ENCODE measurements at places on chromosomes 6 and 20.

DNA sequence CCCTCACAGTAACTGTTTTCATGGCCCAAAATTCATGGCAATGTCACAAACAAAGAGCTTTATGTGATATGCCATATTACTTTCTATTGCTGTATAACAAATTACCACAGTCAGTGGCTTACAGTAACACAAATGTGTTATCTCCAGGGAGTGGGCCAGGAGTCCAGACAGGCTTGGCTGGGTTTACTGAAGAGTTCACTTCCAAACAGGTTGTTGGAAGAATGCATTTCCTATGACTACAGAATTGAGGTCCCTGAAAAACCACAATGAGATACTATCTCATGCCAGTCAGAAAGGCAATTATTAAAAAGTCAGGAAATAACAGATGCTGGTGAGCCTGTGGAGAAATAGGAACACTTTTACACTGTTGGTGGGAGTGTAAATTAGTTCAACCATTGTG, 431.9 kb downstream of the PKHD1 start:
- DNase-seq, result no peak

GRCh38 chr6:159092631-159093030, 47.8 kb upstream of the TAGAP start:
- no peak for DNase-seq

DNA sequence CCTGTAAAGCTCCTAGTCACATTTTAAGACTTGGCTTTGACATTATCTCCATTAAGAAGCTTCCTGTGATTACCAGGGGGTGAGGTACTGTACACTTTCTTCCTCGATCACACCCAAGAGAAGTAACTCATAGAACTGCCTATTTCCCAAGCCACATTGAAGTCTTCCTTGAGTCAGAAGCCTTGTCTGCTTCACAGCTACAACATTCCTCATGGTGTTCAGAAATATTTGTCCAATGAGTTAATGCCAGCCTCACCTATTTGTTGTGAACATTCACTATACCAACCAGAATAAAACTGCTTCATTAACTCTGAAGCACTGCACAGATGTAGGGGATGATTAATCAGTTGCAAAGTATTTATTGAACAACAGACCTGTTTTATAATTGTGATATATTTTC, 622.3 kb downstream of the PTPRT start:
- no peak for DNase-seq

GRCh38 chr20:33263784-33264183, 19.2 kb upstream of the BPIFB1 start:
- DNase-seq, result no peak

DNA sequence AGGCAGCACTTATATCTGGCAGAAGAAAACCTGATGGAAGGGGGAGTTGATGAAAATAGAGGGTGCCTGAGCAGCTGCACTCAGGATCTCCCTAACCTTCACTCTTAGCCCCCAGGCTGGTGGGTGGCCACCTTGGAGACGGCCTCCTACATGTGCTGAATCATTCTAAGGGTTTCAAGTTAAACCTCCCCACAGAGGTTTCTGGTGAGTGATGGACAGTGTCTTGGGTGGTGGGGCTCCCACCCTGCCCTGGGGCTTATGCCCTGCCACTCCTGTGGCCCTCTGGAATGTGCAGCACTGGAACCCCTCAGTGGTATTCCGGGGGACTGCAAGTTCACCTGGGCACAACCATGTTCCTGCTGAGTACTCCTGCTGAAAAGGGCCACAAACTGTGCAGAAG, 357.2 kb downstream of the CD83 start:
- no peak for DNase-seq

- DNase-seq, result no peak
These were observed 26.7 kb downstream of the GTSF1L start for GRCh38 chr20:43699941-43700565.

- no peak for DNase-seq
These were observed 74.2 kb upstream of the DSP start for GRCh38 chr6:7467007-7467897.

GRCh38 chr6:137261361-137261760, 42.2 kb upstream of the IFNGR1 start:
- DNase-seq, result no peak

DNA sequence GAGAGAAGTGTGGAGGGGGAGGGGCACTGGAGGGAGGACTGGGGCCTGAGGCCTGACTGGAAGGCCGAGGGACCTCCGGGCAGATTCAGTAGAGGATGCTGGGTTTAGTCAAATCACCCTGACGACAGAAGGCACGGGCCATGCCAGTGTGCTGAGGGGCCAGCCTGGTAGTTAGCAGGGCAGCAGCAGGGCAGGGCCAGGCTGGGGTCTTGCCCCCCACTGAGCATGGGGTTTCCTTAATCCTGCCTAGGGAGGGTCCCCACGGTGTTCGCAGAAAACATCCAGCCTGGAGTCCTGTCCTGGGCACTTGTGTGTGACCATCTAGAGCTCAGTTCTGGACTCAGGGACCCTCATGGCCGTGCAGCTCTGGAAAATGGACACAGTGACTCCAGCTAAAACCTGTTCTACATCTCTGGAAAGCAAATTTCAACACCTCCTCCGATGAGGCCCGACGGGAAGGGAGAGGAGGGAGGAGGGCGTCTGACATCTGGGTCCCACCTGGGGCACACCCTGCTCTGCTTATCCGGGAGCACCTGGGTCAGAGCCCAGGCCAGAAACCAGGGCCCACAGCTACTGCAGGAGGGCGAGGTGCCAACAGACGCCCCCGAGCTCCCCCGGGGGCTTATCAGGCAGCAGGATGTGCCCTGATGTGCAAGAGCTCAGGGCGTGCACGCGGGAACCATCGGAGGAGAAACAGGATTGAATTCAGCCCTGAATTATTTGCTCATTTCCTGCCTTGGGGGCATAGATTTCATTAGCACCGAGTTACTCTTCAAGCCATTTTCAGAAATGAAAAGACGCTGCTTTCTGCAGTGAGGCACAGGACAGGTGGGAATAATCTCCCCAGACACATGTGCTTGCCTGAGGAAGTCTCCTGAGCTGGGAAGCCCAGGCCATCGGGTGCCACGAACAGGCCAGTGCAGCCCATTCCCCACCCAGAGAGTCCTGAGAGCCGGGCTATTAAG, 78.0 kb upstream of the MPC1 start:
- no peak for DNase-seq

- DNase-seq, result no peak
These were observed 277.9 kb upstream of the IRAK1BP1 start for GRCh38 chr6:78589436-78589835.

GRCh38 chr6:35669451-35670045, 19.2 kb downstream of the FKBP5 start:
- DNase-seq, result no peak

- no peak for DNase-seq
These were observed 26.0 kb upstream of the CDK19 start for GRCh38 chr6:110841266-110841665.

- DNase-seq, result no peak
These were observed 72.6 kb upstream of the PLEKHG1 start for GRCh38 chr6:150527100-150527499.

- DNase-seq, result no peak
These were observed 441.4 kb downstream of the BCKDHB start for GRCh38 chr6:80547827-80548226.

DNA sequence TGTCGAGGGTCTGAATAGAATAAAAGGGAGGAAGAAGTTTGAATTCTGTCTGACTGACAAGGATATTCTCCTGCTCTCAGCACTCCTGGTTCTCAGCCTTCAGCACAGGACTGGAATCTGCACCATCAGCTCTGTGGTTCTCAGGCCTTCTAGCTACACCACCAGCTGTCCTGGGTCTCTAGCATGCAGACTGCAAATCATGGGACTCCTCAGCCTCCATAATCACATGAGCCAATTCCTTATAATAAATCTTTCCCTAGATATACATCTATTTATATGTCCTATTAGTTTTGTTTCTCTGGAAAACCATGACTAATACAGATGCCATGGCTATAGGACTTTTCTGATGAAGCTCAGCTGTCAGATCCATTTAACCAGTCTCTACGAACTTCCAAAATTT, 132.8 kb upstream of the ECI2 start:
- DNase-seq, result no peak

GRCh38 chr6:16972535-16972934, 129.3 kb upstream of the STMND1 start:
- DNase-seq, result no peak

GRCh38 chr6:166900130-166900708, 56.1 kb downstream of the RNASET2 start:
- DNase-seq, result no peak

- no peak for DNase-seq
These were observed 77.9 kb upstream of the CITED2 start for GRCh38 chr6:139452148-139452876.

DNA sequence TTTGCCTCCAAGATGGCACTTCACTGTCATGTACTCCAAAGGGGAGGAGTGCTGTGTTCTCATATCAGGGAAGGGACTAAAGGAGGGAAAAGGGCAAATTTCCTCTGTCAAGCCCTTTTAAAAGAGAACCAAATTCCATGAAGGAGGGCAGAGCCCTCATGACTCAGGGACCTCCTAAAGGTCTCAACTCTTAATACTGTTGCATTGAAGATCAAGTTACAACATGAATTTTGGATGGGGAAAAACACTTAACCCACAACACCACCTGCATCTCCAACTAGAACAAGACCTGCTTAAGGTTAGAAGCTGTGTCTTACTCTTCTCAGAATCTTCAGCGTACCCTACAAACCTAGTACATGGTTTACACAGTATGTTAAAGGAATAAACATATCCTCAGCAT, 23.7 kb upstream of the FBXO30 start:
- DNase-seq, result no peak
